ENCODE measurements at places on chromosomes 13 and 19.

- no peak for DNase-seq
Observed at GRCh38 chr19:45564131-45564780, 20.3 kb downstream of the OPA3 start.

- DNase-seq = no peak
Observed at GRCh38 chr13:91115776-91116175, 231.7 kb upstream of the MIR17HG start.

- no peak for DNase-seq
Observed at GRCh38 chr13:47696674-47697073, 304.4 kb downstream of the SUCLA2 start.

DNA sequence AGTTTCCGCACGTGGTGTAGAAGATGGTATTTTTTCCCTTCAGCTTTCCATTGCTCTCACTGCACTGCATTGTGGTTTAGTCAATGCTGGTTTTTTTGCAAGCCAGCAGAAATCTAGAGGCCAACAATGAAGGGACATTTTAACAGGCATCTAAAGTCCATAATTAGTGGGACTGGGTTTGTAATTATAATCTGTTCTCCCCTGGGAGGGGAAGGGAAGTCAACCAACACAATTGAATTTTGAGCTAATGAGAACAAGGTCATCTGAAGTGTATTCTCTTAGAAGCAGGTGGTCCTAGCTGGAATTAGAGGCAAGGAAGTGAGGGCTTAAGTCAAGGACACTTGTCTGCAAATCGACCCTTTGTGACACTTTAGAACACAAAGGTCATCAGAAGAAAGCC is 156.4 kb downstream of the MYO16 start:
- no peak for DNase-seq

- no peak for DNase-seq
Observed at GRCh38 chr13:30364133-30364532, 56.8 kb upstream of the KATNAL1 start.

DNA sequence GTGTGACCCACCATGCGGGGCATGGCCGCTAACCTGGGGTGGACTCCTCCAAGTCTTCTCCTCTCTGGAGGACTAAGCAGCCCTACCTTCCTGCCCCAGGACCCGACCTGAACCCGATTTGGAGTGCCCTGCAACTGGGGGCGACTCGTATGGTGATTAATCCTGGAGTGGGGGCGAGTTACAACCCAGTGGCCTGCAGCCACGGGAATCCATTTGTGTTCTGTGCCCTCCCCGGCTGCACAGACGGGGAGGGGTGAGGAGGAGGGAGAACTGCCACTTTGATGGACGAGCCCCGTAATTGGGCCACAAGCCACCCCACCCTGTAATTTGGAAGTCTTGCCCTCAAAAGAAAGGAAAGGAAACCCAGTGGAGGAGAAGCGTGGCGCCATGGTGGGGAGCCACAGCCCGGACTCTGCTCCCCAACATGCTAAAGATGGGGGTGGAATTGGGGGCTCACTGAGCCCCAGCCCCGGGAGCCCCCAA is 18.0 kb downstream of the PRR36 start:
- no peak for DNase-seq

DNA sequence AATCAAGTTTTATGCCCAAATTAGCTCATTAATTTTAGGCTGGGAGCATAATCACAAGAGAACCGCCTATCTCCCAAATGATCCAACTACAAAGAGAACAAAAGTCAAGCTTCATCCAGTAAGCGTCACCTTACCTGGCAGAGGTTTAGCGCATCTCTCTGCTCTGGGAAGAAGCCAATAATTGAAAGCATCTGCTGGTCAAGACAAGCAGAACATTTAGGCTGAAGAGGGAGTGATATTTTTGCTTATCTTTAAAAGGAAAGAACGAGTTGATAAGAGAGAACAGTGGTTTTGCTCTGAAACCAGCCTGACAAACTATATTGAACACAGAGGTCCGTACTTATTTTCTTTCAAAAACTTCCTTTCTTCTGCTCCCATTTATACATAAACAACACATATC is 242.1 kb downstream of the ENOX1 start:
- DNase-seq = no peak

DNA sequence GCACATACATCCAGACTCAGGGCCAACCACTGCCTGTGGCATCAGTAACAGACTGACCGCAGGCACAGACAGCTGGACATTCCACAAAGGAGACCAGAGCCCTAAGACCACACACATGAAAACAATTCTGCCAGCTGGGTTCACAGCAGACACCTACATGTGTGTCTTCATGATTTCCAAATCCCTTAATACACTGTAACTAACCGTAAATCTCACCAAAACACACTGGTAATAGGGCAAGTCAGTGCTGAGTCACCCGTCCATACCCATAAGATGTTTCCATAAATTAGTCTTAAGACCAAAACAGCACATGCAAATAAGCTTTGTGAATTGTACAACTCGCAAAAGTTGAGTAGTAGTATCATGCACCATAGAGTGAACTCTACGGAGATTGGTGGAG is 65.4 kb downstream of the TUBGCP3 start:
- no peak for DNase-seq

- no peak for DNase-seq
Observed at GRCh38 chr13:24625870-24626849, 54.0 kb upstream of the ATP12A start.

GRCh38 chr19:15108145-15108844 is 1.1 kb downstream of the SYDE1 start:
- no peak for DNase-seq

- no peak for DNase-seq
Observed at GRCh38 chr13:21069561-21070004, 8.2 kb upstream of the LATS2 start.

- no peak for DNase-seq
Observed at GRCh38 chr19:55188625-55189024, 8.5 kb upstream of the SYT5 start.

DNA sequence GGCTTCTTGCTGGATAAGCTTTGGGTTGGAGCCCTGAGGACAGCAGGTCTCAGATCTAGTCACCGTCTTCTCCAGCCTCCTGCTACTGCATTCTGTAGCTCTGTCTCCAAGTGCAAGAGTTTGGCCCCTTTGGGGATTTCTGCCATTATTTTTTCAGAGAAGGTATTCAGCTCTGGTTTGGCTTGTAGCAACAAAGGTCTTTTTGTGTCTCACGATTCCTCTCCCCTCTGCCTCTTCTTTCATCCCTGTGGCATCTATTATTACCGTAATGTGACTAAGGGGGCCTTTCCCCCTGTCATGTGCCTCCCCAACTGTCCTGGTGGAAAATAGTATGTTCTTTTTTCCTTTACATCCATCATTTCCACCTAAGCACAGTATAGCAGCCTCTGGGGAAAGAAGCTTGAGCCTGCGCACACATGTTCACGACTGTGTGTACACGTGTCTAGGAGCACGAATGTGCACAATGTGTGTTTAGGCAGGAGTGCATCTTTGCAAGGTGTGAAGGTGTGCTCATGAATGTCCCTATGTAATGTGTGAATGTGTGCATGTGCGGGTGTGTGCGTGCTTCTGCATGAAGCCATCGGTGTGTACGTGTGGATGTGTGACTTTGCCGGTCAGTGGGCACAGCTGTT is 273.9 kb downstream of the ZNF536 start:
- no peak for DNase-seq

DNA sequence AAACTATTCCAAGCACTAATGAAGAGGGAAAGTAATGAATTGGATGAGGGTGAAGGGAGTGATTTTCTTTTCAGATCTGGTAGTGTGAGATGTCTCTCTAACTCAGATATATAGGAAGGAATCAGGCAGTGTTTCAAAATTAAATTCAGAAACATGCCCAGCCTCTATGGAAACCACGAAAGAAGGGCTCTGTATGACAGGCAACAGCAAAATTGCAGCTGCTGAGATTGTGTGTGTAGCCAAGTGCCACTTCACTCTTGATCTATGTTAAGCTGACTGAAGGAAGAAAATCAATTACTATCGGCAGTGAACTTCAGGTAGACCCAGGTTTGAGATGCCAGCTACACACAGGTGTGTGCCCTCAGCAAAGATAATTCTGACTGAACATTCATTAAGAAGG is 387.4 kb downstream of the PCDH9 start:
- DNase-seq = no peak

DNA sequence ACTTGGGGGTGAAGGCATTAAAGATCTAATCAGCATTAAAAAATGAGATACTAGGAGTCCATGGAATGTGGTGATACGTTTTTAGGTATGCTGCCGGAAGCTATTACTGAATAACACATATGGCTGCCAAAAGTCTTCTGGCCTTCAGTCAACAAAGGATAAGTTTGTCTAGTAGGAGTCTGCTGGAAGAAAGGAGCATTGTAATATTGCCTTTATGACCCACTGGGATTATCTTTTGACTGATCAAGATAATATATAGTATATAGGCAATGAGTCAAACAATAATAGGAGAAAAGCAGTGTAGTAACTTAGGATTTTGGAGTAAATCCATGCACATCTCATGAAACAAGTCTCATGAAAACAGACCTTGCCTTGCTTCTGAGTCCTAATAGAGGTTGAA is 295.4 kb downstream of the SLITRK6 start:
- DNase-seq = no peak

DNA sequence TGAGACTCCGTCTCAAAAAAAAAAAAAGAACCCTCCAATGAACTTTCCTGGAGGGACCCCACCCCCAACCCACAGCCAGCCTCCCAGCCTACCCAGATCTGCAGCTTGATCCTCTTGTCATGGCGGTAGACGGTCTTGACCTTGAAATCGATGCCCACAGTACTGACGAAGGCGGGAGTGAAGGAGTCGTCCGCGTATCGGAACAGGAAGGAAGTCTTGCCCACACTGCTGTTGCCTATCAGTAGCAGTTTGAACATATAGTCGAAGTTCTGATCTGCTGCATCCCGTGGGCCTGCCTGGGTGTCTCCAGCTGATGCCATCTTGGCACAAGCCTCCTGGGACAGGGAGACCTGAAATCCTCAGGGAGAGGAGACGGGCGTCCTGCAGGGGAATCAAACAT is 2.4 kb downstream of the RAB3D start:
- no peak for DNase-seq

- no peak for DNase-seq
Observed at GRCh38 chr13:112341976-112342735, 34.0 kb upstream of the SPACA7 start.

DNA sequence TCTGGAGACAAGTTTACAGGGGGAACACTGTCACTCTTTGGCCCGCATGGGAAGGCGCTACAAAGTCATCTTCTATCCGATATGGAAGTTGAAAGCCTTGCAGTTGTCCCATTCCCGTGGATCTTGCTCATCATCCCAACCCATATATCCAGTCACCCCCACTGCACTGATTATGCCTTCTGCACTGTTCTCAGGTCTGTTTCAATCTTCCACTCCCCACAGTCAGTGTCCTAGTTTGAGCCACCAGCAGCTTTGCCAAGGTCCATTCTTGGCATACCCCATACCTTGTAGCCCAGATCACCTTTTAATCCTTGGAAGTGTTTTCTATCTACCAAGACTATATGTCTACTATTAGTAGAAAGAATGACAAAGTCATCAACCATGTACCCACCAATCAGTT is 88.1 kb downstream of the MIPEP start:
- no peak for DNase-seq

- no peak for DNase-seq
Observed at GRCh38 chr19:48102870-48103751, 7.5 kb downstream of the PLA2G4C start.

DNA sequence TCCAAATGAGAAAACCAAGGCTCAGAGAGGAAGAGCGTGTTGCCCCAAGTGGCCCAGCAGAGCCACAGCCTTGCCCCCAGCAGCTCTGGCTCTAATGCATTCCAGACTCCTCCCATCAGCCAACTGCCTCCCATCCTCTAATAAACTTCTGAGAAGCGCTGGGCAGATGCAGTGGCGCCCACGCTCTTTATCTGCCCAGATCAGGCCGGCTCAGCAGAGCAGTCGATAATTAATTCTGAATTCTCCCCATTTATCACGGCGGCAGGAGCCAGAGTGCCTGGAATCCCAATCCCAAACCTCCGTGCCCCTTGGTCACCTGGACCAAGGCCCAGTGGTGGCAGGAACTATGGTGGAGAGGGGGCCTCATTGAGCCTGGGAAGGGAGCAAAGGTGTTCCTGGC is 13.9 kb downstream of the TINCR start:
- no peak for DNase-seq

DNA sequence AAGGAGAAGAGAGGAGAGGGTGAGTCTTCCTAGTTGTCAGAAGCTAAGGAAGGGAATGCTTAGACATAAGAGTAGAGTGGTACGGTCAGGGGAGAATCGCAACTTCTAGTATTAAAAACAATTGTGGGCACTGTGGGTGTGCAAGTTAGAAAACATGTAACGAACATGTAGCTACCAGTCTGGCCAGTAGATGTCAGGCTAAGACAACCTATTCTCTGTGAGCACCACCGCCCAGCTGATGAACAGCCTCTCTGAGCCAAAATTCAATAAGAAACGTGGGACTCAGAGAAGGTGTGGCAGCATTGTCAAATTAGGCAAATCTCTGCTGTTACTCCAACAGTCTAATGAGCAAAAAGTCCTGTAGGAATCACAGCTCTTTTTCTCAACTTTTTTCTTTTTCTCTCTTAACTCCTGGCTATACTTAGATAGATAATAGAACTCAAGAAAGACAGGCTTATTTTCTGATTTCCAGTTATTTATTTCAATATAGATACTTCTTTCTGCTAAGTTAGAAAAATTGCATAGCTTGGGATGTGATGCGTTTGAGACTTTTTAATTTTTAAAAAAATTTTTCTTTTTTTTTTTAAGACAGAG is 186.2 kb downstream of the USP12 start:
- DNase-seq = peak; percentile 35

DNA sequence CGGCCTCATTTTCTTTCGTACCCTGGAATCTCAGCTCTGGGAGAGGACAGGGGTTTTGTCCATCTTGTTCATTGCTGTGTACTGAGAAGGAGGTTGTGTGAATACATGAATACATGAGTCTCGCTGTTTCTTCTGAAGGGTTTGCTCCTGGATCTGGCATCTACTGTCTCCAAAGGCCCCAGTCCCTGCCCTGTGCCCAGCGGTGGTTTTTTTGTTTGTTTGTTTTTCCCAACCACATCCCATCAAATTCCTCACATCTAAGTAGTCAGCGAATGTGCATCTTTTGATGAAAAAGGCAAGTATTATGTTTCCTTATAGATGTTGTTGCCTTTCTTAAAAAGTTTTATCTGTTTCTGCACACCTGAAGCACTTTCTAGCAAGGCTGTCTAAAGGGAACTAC is 12.5 kb downstream of the DCAF15 start:
- no peak for DNase-seq

GRCh38 chr13:112702986-112703379 is 13.1 kb downstream of the ATP11A start:
- DNase-seq = no peak

- no peak for DNase-seq
Observed at GRCh38 chr13:111289251-111289650, 31.2 kb upstream of the TEX29 start.

DNA sequence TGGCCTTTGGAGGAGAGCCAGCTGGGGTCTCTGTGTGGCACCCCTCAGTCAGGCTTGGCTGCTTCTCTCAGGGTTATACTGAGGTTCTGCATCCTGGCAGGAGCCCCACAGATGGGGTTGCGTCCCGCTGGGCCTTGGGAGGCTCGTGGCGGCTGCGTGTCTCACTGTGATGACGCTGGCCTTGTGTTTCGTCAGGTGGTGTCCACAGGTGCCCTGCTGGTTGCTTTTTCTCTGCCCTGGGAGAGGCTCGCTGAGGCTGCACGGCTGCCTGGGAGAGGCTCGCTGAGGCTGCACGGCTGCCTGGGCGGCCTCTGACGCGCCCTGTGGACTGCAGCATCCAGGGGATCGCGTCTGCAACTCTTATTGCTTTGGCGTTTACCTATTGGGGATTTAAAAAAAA is 15.4 kb downstream of the DOT1L start:
- DNase-seq = no peak

GRCh38 chr19:16544473-16545231 is 2.4 kb upstream of the CHERP start:
- no peak for DNase-seq

GRCh38 chr19:48928164-48929025 is 5.1 kb upstream of the DHDH start:
- DNase-seq = no peak
